ENCODE measurements at places on chromosomes 12 and 14.

DNA sequence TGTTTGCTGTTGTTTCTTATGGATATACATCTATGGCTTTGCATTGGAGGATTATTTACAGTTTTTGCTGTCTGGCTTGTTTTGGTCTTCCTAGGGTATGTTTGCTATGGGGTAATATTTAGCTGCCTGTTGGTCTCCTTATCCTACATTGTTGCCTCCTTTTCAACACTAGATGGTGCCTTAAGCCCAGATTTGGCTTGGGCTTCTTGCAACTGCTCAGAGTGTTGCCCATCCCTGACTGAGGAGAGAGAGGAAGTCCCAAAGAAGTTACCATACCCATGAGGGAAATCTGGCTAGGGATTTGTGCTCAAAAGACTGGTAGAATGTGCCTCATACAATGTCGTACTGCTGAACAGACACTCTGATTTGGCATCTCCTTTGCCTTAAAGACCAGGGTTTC is 94.6 kb upstream of the MUCL1 start:
- peak; percentile 62 for ATAC-seq

GRCh38 chr12:4196805-4197420 is 76.6 kb upstream of the CCND2 start:
- ATAC-seq, result no peak

GRCh38 chr14:66143387-66144112 is 342.6 kb upstream of the CCDC196 start:
- no peak for ATAC-seq

- no peak for ATAC-seq
Measured at GRCh38 chr12:29455087-29455486, 42.4 kb downstream of the OVCH1 start.

GRCh38 chr12:83027021-83027723 is 340.5 kb downstream of the TMTC2 start:
- ATAC-seq, result no peak

GRCh38 chr12:100279607-100280244 is 12.7 kb downstream of the SCYL2 start:
- ATAC-seq, result no peak

Measured in SK-N-SH treated with all-trans-retinoic acid at 6 μM for 48 hours (cell line).